ENCODE measurements at places on chromosomes 1 and 21. TPM values are rescaled to one million over a fixed set of nuclear protein-coding genes. Genes with fewer than 3 reads are reported as not detected.

The C1orf94 gene
- not detected for total RNA-seq

The AGMAT gene
- 20.6 TPM for total RNA-seq

The MX1 gene
- 11.7 TPM for total RNA-seq

The MYOM3 gene
- 142 TPM for total RNA-seq

The PWP2 gene
- total RNA-seq: 16.1 TPM

The HPDL gene
- total RNA-seq: 5.8 TPM

The CTSE gene
- total RNA-seq: 0.88 TPM

The CACNA1S gene
- total RNA-seq: 16.5 TPM

The TMEM200B gene
- 16.1 TPM for total RNA-seq

The DNASE2B gene
- not detected for total RNA-seq

The NBPF3 gene
- 10.3 TPM for total RNA-seq

The SPRR5 gene
- total RNA-seq: not detected

The SHISA4 gene
- 28.4 TPM for total RNA-seq

The CD1D gene
- total RNA-seq: 5.0 TPM

The TAS1R3 gene
- 1.1 TPM for total RNA-seq

The TNNT2 gene
- total RNA-seq: 7.4 TPM

The REN gene
- total RNA-seq: 193 TPM

The LPAR3 gene
- total RNA-seq: 2.0 TPM

The SMG7 gene
- 47.2 TPM for total RNA-seq

The FNDC10 gene
- total RNA-seq: 1.3 TPM

The PLA2G2C gene
- total RNA-seq: not detected

The CCDC17 gene
- 0.99 TPM for total RNA-seq

The IFNGR2 gene
- total RNA-seq: 58.6 TPM

Measured in metanephros (tissue), 2 donors.